ENCODE measurements at places on chromosomes 4 and X.
A peak's percentile ranks its signal among the peaks of the same experiment; 100 is the strongest.

DNA sequence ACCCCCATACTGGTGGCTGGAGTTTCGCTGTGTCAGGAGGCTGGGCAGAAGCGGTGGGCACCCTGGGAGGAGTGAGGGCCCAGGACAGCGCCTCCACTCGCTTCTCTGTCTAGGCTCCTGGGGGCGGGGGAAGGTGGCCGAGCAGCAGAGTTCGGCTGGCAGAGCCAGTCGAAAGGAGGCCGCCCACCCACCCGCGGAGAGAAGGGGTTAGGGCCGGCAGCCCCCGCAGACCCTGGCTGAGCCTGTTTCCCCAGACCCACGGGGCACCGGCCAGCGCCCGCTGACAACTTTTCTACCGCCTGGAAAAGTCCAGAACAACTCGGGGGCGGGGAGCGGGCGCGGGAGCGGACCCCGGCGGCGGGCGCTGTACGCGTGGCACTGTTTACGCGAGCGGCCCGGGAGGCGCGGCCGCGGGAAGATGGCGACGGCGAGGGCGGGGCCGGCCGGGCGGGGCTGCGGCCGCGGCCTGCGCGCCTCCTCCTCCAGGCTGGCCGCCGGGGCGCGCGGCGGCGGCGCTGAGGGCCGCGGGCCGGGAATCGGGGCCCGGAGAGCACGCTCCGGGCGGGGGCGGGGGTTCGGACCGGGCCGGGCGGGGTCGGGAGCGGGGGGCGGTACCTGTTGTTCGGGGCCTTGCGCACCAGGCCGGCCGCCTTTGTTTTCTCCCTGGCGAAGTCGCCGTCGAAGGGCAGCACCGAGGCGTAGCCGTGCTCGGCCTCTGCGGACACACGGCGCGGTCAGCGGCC is 628 bp downstream of the MXD4 start:
- peak; percentile 45 for ATAC-seq

- no peak for ATAC-seq
These were observed 13.5 kb downstream of the ASB11 start for GRCh38 chrX:15301924-15302323.

DNA sequence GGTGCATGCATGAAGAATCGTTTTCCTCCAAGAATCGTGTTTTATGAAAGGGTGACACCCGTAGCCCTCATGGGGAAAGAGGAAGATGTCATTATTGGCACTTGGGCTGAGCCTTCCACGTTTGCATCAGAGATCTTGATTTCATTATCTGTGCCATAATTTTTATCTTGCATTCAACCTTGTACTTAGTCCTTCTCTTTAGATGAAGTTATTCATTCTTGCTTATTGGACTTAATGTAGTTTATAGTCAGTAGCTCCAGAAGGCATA is 66.8 kb downstream of the GAB1 start:
- ATAC-seq = no peak

DNA sequence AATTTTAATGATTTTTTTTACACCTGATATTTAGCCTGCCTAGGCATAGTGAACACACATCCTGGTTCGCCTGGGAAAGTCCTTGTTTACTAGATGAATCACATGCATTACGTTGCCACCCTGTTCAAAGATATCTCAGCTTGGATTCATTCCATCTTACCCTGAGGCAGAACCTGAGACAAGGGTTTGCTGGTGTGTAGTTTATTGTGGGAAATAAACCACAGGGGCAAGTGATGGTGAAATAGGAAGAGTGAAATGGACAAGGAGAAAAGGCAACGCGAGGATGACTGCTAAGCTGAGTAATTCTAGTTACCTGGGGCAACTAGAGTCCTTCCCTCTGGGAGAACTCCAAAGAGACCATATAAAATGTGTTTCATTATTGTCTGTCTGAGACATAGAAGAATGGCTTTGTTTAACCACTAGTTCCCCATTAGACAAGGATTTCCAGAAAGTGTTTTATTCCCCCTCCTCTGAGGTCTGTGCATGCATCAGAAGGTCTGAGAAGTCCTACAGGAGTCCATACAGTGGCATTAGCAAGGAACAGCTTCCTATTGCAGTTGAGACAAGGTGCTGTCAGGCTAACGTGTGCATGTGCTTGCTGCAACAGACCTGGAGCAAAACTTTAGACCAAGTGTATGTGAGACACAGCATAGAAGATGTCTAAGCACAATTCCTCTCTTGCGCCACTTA is 797.3 kb upstream of the FRG1 start:
- ATAC-seq = no peak

GRCh38 chrX:148024425-148025148 is 43.5 kb downstream of the FMR1NB start:
- ATAC-seq = peak; percentile 80
